Sigmoid colon (tissue), 7 donors: ENCODE measurements at places on chromosomes 5 and 9. TPM values are rescaled to one million over a fixed set of nuclear protein-coding genes. Genes with fewer than 3 reads are reported as not detected.

ZNF608 gene
- polyA plus RNA-seq = 6.6 TPM

PCDHB14 gene
- polyA plus RNA-seq = not detected

SPAG8 gene
- not detected for polyA plus RNA-seq

RANBP3L gene
- polyA plus RNA-seq = not detected

C5orf58 gene
- not detected for polyA plus RNA-seq

- DNase-seq = no peak
Measured at GRCh38 chr5:173884402-173885053, 3.6 kb upstream of the CPEB4 start.

DNA sequence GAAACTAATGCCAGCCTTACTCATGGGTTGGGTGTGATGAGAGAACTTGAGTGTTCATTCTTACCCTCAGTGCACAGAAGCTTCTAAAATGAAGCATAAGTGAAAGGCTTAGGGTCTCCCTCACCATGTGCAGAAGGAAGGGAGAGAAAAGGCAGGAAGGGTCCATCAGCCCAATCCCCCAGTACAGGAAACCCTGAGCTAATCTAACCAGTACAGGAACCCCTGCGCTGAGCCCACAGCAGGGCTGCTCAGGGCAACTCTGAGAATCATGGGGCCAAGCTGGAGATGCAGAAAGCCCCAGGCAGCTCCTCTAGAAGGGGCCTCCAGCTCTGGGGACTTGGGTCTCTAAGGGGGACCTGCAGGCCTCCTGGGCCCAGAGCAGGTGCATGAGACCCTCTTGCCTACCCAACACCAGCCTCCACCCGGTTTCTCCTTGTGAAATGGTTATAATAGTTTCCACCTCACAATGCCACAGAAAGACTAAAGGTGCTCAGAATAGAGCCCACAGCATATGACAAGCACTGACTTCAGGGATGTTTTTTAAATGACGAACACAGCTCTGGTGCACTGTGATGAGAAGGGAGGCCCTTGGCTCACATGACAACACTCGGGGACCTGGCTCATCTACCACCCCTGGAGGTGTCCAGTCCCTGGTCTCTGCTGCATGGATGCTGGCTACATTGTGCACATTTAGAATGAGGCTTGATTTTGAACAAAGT lies 190.1 kb downstream of the ACTL7B start:
- no peak for DNase-seq

- no peak for DNase-seq
Measured at GRCh38 chr9:131616983-131617604, 71.8 kb downstream of the PRRT1B start.

DNA sequence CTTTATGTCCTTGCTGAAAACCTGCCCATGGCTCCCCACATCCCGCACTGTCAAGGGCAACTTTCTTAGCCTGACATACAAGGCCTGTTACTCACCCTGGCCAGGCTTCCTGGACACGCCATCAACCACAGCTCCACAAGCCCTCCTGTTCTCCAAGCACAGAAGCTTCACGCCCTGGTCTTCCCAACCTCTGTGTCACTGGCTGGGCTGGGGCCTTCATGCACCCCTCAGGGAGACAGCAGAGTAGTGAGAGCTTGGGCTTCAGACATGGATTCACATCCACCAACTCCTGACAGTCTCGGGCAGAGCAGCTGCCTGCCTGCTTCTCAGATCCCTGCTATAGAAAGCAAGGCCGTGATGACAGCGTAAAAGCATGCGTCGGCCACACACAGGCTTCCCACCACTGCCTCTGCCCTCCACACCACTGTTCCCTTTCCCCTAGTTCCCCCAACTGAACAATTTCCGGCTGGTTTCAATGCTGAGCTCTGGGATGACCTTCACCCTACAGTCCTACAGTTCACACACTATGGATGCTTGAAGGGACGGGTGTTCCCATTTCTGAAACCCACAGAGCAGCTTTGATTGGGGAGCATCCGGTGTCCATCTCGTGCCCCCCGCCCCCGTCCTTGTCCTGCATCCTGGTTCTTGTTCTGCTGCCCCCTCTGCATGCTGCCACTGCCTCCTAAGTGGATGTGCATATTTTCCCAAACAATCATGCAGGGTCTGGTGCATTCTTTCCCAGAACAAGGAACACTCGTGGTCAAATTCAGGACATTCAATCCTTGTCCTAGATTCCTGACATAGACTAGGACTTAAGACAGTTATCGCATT lies 33.4 kb upstream of the ADAMTS2 start:
- DNase-seq = peak; percentile 46

- DNase-seq = no peak
Measured at GRCh38 chr5:150605546-150605945, 34.9 kb upstream of the SYNPO start.

DNA sequence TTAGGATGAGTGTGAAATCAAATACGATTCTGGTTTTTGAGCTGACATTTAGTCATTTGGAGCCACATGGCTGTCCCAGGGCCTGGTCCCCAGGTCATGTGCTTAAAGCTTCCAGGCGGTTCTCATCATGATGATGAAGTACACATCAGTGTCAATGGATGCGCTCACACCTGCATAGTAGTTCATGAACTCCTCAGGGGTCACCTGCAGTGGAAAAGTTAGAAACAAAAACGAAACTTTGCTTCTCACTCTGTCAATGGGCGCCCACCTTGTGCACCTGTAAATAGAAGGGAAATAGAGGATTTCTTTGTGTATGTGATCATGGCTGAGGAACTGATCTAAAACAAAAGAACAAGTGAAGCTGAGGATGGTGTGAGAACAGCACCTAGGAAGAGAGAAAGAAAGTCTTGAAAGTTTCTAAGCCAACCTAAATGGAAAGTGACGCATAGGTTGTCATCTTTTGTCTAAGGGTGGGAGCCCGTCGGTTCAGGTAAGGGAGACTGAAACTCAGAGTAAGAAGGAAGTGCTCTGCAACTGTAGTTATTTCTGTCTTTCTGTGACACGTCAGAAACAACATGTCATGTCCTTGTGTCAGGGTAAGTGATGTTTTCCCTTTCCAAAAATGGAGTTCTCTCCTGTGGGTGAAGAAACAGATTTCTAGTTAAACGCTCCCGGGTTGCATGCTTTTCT lies 33.8 kb downstream of the CAPSL start:
- DNase-seq = no peak

DNA sequence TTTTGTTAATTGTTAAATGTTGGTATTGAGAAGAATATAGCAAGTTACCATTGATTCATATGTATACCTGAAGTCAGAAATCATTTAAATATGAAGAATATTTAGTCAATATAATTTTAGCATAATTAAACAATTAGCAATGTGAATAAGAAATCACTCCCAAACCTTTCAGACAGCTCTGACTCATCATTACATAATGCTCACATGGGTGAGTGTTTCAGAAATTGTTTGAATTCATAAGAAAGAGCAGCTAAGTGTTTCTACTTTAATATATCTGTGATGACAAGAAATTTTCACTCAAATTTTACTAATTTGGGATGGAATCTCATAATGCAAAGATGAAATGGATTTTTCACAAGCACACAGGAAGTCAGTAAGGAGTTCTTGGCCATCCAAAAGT lies 42.0 kb upstream of the CDC42SE2 start:
- DNase-seq = no peak

DNA sequence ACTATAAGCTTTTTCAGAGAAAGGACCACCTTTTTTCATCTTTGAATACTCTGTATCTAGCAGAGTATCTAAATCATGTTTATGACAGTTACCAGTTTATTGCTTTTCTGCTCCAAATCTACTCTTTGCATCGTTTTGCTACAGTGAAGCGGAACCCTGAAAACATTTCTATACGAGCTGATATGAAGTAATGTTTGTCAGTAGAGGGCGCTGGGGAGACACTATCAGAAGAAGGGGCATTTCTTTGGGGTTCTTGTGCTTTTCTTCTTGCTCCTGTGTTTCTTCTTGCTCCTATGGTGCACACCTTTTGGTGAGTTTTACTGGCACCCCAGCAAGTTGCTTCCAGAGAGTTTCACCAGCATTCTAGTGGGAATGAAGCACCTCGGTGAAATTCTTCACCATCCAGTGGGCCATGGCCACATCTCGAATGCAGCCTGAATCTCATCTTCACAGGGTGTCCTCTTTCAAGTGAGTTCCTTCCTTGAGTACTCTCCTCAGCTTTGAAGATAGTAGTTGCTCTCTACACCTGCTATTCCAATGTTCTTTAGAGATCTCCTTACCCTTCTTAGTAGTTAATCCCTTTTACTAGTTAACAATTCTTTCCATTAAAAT lies 98.4 kb downstream of the FGF1 start:
- no peak for DNase-seq

DNA sequence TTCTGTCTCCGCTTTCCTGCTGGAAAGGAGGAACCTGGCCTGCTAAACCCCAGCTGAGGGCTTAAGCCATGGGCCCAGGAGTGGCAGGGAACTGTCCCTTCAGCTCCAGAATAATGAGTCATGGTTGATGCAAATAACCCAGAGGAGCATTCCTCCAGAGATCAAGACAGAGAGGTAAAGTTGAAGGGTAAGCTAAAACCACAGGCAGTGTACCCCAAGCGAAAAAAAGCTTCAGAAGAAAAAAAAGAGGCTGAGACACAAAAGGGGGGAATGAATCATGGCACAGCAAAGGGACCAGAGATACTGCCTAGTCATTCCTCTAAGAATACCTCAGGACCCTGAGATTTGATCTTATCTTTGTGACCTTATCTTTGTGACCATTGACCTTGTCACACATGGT lies 199.5 kb upstream of the TAS2R1 start:
- no peak for DNase-seq

DNA sequence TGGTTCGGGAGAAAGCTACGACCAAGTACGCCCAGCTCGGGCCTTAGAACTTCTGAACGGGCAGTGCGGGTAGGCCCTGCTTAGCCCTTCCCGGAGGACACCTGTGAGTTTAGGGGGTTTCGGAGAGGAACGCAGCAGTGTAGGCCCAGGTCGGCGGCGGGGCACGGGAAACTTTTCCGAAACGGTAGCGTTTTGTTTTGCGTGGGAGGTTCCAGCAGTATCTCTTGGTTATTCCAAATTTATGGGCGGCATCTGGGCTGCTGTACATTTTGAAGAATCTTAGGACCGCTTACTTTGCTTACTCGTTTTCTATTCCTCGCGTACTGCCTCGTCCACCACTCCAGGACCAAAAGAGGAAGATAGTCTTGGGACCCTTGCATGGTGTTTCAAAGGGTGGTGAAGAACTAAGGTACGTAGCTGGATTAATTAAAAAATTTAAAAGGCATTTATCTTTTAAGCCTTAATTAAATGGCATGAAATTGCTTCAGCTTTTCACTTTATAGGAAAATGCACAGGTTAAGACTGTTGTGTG lies 492 bp downstream of the TENT2 start:
- no peak for DNase-seq

- DNase-seq = no peak
Measured at GRCh38 chr5:93158841-93159240, 422.2 kb downstream of the NR2F1-AS1 start.

DNA sequence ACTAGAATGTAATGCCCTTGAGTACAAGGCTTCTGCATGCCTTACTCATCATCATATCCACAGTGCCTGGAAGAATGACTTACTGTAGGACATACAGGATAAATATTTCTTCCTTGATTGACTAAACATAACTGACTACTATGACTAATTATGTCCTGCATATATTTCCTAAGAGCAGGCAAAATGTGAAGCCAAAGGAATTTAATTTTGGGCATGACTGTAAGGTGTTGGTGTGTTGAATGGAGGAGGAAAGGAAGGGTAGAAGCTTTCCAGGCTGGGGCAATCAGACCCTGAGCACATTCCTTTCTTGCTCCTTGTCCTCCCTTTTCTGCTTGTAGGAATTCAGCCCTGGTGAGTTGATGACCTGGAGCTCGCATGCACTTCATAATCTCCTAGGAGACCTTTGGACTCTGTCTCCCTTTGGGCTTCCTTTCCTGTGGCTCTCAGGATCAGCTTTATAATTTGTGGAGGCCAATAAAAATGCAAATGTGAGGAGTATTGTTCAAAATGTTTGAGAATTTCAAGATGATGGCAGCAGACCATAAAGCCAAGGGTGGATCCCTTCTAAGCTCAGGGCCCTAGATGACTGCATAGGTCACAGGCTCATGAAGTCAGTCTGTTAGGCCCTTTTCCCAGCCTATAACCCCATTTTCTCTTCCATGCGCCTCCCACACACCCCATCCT lies 174.0 kb downstream of the HMHB1 start:
- DNase-seq = no peak

- peak; percentile 14 for DNase-seq
Measured at GRCh38 chr9:34177593-34178435, 1.0 kb upstream of the UBAP1 start.

GRCh38 chr9:135001526-135001925 lies 83.8 kb upstream of the FCN1 start:
- no peak for DNase-seq

DNA sequence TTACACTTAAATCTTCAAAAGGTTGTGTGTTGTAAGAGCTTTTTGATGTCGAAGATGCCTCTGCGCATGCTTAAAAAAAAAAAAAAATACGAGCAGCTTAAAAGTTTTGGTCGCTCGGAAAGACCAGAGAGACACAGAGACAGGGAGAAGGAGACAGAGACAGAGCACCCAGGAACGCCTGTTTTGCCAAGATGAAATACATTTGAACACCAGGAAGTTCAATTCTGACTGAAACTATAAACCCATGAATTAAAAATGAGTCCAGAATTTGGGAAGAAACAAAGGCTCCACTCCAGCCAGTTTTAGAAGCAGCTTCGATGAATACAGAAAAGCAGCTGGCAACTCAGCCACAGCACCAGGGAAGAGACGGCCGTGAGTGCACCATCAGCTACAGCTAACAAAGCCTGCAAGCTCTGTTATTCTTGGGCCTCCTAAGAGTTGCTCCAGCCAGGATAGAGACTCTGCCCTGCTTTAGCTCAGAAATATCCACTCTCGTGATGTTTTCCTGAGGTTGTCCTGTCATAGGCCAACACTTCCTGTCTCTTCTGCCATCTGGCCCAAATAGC lies 2.5 kb upstream of the ZNF474 start:
- peak; percentile 62 for DNase-seq

DNA sequence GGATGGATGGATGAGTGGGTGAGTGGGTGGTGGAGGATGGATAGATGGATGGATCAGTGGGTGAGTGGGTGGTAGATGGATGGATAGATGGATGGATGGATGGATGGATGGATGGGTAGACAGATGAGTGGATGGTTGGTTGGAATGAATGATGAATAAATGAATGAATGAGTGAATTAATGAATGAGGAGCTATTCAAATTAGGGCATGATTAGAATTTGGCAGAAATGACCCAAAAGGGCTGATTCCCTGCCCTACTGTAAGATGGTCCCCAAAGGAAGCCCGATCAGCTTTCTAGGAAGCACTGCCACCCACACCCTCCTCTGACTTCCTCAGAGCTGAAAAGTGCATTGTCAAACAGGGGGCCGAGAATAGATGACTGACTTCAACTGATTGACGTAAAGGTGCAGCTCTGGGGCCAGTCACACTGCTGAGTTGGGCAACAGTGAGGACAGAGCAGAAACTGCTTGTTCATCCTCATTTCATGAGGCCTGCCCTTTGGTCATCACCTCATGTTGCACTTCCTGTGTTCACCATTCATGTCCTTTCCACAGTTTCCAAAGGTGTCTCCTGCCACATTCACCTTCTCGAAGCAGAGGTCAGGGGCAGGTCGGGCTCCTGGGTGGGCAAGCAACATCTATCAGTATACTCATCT lies 34.3 kb downstream of the NIPAL4 start:
- peak; percentile 25 for DNase-seq
